ENCODE measurements at places on chromosomes 7 and 10.

DNA sequence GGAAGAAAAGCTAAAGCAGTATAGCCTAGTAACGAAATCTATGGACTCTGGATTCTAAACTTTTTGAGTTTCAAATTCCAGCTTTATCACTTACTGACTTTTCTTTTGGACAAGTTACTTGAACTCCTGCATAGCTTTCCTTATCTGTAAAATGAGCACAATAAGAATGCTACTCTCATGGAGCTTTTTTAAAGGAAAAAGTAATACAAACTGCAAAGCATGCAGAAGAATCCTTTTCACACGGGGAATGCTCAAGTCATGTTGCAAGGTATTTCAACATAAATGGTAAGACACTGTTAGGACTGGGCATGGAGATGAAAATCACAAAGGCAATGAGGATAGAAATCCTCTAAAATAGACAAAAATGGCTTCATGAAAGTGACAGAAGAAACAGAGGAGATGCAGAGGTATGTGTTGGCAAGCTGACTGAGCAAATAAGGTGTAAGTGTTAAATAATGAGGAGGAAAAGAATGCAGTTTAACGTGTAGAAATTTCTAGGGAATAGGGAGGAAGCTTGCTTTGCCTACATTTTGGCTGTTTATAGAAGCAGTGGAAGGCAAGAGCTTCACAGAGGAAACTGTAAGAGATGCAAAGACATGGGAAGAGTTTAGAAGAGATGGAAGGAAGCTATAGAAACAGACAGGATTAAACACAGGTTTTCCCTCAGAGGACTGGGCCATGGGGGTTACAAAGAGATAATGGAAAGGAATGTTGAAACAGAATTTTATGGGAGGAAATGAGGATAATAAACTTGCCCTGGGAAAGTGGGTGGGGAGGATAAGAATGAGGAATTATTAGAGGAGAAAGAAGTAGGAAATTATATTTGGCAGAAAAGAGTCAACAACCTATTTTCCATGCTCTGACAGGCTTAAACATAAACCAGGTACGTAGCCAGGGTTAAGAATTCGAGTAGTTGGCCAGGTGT, 28.8 kb upstream of the SNX13 start:
- peaks cover 9% of the 10 kb centered on the region for H3K27me3 ChIP-seq
- no peaks in the 10 kb centered on the region for H3K4me1 ChIP-seq
- no peak overlapping the region for H3K27ac ChIP-seq

- H3K27me3 ChIP-seq: no peaks in the 10 kb centered on the region
- no peaks in the 10 kb centered on the region for H3K4me1 ChIP-seq
- H3K4me3 ChIP-seq: no peak overlapping the region
- no peaks in the 10 kb centered on the region for H3K36me3 ChIP-seq
- no peak for DNase-seq
These were observed 303.3 kb upstream of the SEMA3A start for GRCh38 chr7:84497873-84498272.

DNA sequence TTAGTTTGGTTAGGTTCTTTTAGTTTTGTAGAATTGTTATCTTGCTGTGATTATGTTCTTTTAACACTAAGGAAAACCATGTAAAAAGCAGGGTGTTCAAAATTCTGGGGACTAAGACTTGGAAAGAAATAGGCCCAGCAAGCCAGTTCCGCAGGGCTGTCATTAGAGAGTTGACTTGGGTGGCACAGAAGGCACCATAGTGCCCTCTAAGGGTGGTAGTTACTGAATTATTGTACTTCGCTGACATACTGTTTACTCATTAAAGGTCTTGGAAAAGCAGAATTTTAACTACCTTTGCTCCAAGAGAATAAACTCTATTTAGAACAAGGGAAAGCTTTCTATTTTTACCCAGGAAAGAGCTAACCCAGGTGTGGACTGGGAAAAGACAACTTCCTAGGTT, 86.5 kb downstream of the OTUD1 start:
- H3K27ac ChIP-seq: no peak overlapping the region
- peaks cover 6% of the 10 kb centered on the region for H3K27me3 ChIP-seq
- H3K4me1 ChIP-seq: no peaks in the 10 kb centered on the region
- H3K36me3 ChIP-seq: no peaks in the 10 kb centered on the region

DNA sequence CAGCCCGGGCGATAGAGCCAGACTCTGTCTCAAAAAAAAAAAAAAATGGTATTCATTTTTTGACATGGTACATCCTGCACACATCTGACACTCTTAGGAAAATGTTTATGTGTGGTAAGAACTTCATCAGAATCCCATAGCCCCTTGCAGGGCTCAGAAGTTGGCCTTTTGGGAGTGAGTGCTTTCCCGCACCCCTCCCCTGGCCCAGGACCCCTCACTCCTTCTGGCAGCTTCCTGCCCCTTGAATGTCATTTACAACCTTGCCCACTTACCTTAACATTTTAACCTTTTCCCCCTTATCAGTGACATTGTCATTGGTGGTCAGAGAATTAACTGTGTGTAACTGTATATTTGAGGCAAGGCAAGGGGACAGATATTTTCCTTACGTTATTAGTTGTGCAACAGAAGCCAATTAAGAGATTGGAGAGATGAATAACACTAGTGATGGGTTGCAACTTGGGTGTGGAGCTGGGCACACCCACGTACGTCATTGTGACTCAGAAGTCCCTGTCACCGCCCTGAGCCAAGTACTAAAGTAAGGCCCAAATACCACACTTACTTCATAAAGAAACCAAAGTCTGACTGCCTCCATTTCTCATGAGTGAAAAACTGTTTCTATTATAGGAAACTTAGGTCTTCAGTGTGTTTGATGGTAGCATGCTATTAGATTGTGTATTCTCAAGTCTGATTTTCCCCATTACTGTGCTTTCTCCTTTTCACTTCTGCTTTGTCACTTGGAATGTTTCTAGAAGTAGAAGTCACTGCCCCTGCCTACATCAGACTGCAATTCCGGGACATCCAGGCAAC, 31.6 kb downstream of the OGDH start:
- H3K4me3 ChIP-seq: peak overlapping the region; percentile 73
- DNase-seq: peak; percentile 87
- H3K27ac ChIP-seq: peak overlapping the region; percentile 100

- H3K4me1 ChIP-seq: peaks cover 3% of the 10 kb centered on the region
- peaks cover 17% of the 10 kb centered on the region for H3K27me3 ChIP-seq
- no peak for DNase-seq
- no peak overlapping the region for H3K4me3 ChIP-seq
These were observed 16.5 kb downstream of the ZNF365 start for GRCh38 chr10:62390497-62391176.

- no peaks in the 10 kb centered on the region for H3K36me3 ChIP-seq
- H3K4me1 ChIP-seq: no peaks in the 10 kb centered on the region
- no peak overlapping the region for H3K4me3 ChIP-seq
- H3K27ac ChIP-seq: no peak overlapping the region
- DNase-seq: no peak
- H3K27me3 ChIP-seq: no peaks in the 10 kb centered on the region
These were observed 624.6 kb downstream of the CALN1 start for GRCh38 chr7:71787513-71787912.

GRCh38 chr7:78634093-78634492, 819.4 kb downstream of the MAGI2 start:
- no peaks in the 10 kb centered on the region for H3K36me3 ChIP-seq
- H3K27me3 ChIP-seq: no peaks in the 10 kb centered on the region
- H3K27ac ChIP-seq: no peak overlapping the region

- no peak overlapping the region for H3K27ac ChIP-seq
- H3K4me1 ChIP-seq: peaks cover 14% of the 10 kb centered on the region
- H3K27me3 ChIP-seq: peaks cover 59% of the 10 kb centered on the region
- DNase-seq: no peak
- H3K36me3 ChIP-seq: no peaks in the 10 kb centered on the region
These were observed 4.7 kb downstream of the SKAP2 start for GRCh38 chr7:26859720-26860119.

- no peak overlapping the region for H3K27ac ChIP-seq
- H3K4me3 ChIP-seq: no peak overlapping the region
- no peaks in the 10 kb centered on the region for H3K36me3 ChIP-seq
- no peak for DNase-seq
- no peaks in the 10 kb centered on the region for H3K27me3 ChIP-seq
- H3K4me1 ChIP-seq: no peaks in the 10 kb centered on the region
These were observed 254.6 kb downstream of the TNS3 start for GRCh38 chr7:47327346-47327697.

DNA sequence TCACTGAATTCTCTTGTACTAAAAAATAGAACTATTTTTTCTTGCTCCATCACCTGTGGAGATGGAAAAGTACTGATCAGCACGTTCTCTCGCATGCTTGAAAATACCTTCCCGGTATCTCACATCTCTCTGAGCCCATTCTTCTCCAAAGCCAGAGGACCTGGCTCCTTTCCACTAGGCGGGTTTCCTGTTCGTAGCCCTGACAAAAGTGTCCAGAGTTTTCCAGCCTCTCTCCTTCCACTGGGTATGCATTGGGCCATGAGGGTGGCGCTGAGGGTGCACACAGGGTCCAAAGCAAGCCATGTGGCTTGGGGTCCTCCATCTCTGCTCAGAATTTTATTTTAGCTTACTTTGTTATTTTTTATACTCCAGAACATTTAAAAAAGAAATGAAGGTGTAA, 16.3 kb upstream of the SRGN start:
- H3K4me1 ChIP-seq: peaks cover 15% of the 10 kb centered on the region
- no peaks in the 10 kb centered on the region for H3K36me3 ChIP-seq
- H3K4me3 ChIP-seq: no peak overlapping the region
- H3K27me3 ChIP-seq: no peaks in the 10 kb centered on the region
- H3K27ac ChIP-seq: no peak overlapping the region

- DNase-seq: no peak
- H3K4me1 ChIP-seq: no peaks in the 10 kb centered on the region
- no peak overlapping the region for H3K27ac ChIP-seq
These were observed 1344.9 kb downstream of the GATA3 start for GRCh38 chr10:9399275-9399983.

Data from activated CD4-positive, alpha-beta memory T cell treated with anti-CD3 and anti-CD28 coated beads, Interleukin-2, amount 10 ng/mL, durations not matched to agents 7 days and 5 days (primary cell).